ENCODE measurements at places on chromosomes 2 and 18.
A peak's percentile ranks its signal among the peaks of the same experiment; 100 is the strongest.

DNA sequence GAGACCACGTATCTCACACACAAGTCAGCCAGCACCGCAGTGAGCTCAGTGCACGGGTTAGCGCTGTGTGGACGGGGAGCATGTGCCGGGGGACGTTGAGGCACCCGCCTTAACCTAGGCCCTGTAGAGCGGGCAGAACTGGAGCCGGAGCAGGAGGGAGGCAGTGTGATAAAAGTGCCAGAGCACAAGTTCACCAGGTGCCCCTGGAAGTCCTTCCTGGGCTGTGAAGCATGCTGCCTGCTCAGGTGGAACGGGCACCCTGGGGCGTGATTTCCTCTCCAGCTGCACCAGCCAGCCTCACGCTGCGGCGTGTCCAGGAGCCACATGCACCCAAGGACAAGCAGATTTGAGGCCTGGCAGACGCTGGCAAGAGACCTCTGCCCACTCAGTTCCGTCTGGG is 50.3 kb downstream of the ITGB1BP1 start:
- DNase-seq, result no peak

DNA sequence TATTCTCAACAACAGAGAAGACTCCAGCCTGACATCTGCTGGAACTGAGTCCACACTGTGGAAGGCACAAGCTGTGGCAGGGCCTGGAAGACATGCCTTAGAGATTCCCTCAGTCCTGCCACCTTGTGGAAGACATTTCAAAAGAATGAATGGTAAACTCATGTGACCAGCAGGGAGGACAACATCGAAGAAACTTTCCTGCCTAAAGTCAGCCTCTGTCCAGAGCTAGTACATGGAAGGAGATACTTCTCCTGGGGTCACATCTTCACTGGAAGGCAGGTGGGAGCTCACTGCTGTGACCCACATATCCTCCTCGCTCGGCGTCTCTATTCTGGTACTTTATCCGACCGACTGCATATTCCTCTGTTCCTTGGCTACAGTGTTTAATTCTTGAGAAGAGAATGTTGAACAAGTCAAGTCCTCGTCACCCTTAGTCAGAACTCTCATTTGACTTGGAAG is 59.5 kb downstream of the PUM2 start:
- peak; percentile 93 for DNase-seq

DNA sequence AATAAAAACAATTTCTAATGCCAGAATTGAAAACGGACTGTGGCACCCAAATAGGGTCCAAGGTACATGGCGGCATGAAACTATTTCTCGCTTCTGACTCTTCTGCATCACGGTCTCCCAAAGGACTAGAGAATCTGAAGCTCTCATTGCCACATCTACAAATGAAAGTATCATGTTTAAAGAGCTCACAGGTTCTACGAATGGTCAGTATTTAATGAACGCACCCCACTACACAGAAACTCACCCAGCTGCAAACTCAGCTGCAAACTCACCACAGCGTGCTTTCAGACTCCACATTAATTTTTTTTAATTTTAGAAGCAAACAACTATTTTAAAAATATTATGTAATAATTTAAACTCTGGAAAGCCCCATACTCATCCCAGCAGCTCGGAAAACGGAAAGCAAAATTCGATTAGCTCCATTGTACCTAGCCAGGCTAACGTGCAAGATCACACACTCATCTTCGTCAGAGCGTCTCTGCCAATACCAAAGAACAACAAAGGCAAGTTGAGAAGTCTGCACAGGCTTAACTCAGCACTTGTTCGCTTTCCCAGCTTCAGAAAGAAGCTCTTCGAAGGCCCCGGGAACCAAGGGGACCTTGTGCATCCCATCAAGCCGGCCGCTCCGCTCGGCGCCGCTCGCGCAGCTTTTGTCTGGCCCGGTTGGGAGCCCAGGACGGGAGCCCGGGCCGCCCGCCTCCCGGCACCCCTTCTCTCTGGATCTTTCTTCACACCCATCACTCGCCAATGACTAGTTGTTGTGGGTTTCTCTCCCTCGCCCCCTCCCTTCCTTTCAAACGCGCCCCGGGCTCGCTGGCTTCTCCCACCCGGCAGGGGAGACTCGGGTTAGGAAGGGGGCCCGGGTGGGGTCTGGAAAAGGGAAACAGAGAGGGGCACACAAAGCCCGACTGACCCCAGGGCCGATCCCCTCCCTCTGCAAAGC is 785 bp downstream of the CLASP1 start:
- peak; percentile 77 for DNase-seq

DNA sequence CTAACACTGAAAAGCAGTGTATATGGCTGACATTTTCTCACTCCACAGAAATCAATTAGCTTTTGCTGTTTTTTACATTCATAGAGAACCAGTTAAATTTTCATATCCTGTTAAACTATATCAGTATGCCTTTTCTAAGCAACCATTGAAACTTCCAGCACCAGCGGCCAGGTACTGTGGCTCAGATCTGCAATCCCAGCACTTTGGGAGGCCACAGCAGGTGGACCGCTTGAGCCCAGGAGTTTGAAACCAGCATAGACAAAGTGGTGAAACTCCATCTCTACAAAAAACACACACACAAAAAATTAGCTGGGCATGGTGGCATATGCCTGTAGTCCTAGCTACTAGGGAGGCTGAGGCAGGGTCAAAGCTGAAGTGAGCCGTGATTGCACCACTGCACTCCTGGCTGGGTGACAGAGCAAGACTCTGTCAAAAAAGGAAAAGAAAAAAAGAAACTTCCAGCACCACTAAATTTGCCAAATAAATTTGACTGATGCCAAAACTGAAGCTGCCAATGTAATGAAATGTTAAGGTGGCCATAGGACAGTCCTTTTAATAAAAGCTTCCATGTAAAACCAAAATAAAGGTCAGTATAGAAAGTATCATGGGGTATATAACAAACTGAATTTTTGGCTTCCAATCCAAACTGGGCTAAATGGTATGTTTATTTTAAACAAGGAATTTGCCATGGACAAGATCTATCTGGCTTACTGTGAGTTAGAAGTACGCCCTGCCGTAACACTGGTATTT is 3.5 kb downstream of the SFT2D3 start:
- no peak for DNase-seq

- DNase-seq, result no peak
Measured at GRCh38 chr18:47274961-47275360, 23.5 kb upstream of the SKOR2 start.

- DNase-seq, result peak; percentile 88
Measured at GRCh38 chr18:23437357-23438045, 15.6 kb upstream of the RIOK3 start.

- DNase-seq, result no peak
Measured at GRCh38 chr2:144941743-144942488, 422.0 kb upstream of the ZEB2 start.
